A549 treated with AZD2906 at 1 μM for 4 hours (cell line): ENCODE measurements at places on chromosomes 2 and 18. TPM values are rescaled to one million over a fixed set of nuclear protein-coding genes. Genes with fewer than 3 reads are reported as not detected.

The NYAP2 gene
- 0.02 TPM in 2 of 5 replicates, not detected in the others for total RNA-seq

The SERPINB3 gene
- 0.06 to 0.14 TPM (median 0.09 TPM) in 5 replicates for total RNA-seq

The LHCGR gene
- total RNA-seq = not detected in 5 replicates

The FECH gene
- total RNA-seq = 33.0 to 39.3 TPM (median 37.9 TPM) in 5 replicates

The SULT1C4 gene
- not detected in 5 replicates for total RNA-seq

The GCG gene
- 0.05 TPM in 1 of 5 replicates, not detected in the others for total RNA-seq

The TEX44 gene
- not detected in 5 replicates for total RNA-seq

The ARHGAP25 gene
- 0.16 to 0.35 TPM (median 0.22 TPM) in 5 replicates for total RNA-seq

The LRP2 gene
- 0.01 to 0.14 TPM (median 0.07 TPM) in 3 of 5 replicates, not detected in the others for total RNA-seq

The GALR1 gene
- not detected in 5 replicates for total RNA-seq

The HOXD11 gene
- total RNA-seq = 5.2 to 6.9 TPM (median 6.5 TPM) in 5 replicates

The HOXD3 gene
- 0.06 to 0.16 TPM (median 0.09 TPM) in 5 replicates for total RNA-seq

The KHK gene
- total RNA-seq = 7.2 to 11.4 TPM (median 9.8 TPM) in 5 replicates

The MTLN gene
- 119 to 138 TPM (median 124 TPM) in 5 replicates for total RNA-seq

The LRRTM4 gene
- total RNA-seq = not detected in 5 replicates

The DYNC2LI1 gene
- total RNA-seq = 15.4 to 19.7 TPM (median 17.3 TPM) in 5 replicates

The APCDD1 gene
- total RNA-seq = 0.02 to 0.17 TPM (median 0.07 TPM) in 4 of 5 replicates, not detected in the other

The SCYGR4 gene
- not detected in 5 replicates for total RNA-seq

The ANKRD53 gene
- 0.06 to 0.16 TPM (median 0.12 TPM) in 4 of 5 replicates, not detected in the other for total RNA-seq

The SP140 gene
- total RNA-seq = 0.14 TPM in 1 of 5 replicates, not detected in the others

The RETSAT gene
- 53.9 to 56.5 TPM (median 55.0 TPM) in 5 replicates for total RNA-seq

The ARL4C gene
- total RNA-seq = 36.5 to 45.7 TPM (median 39.1 TPM) in 5 replicates

The PPIL3 gene
- 18.2 to 25.2 TPM (median 24.0 TPM) in 5 replicates for total RNA-seq

The ZNF236 gene
- total RNA-seq = 2.1 to 2.7 TPM (median 2.6 TPM) in 5 replicates

The COL5A2 gene
- 45.3 to 79.4 TPM (median 67.0 TPM) in 5 replicates for total RNA-seq

The TUBB8B gene
- not detected in 5 replicates for total RNA-seq

The SP100 gene
- total RNA-seq = 26.2 to 31.4 TPM (median 27.1 TPM) in 5 replicates

The CABYR gene
- total RNA-seq = 13.5 to 19.7 TPM (median 14.1 TPM) in 5 replicates

The RPE gene
- 54.1 to 81.2 TPM (median 60.0 TPM) in 5 replicates for total RNA-seq

The DLGAP1 gene
- total RNA-seq = 0.01 to 0.06 TPM in 2 of 5 replicates, not detected in the others

The CD302 gene
- total RNA-seq = 2.0 to 2.3 TPM (median 2.1 TPM) in 5 replicates

The TGFA gene
- 4.3 to 5.7 TPM (median 4.6 TPM) in 5 replicates for total RNA-seq

The MAPK4 gene
- 0.13 to 0.33 TPM (median 0.18 TPM) in 5 replicates for total RNA-seq

The ADAM23 gene
- 8.4 to 10.3 TPM (median 9.1 TPM) in 5 replicates for total RNA-seq

The FAM228A gene
- total RNA-seq = not detected in 5 replicates

The KCNK3 gene
- total RNA-seq = 0.49 to 0.90 TPM (median 0.77 TPM) in 5 replicates

The FOXD4L1 gene
- 0.20 to 0.57 TPM (median 0.35 TPM) in 5 replicates for total RNA-seq

The LIMS4 gene
- total RNA-seq = 0.50 to 0.89 TPM (median 0.62 TPM) in 5 replicates

The DSEL gene
- 0.34 to 0.51 TPM (median 0.40 TPM) in 5 replicates for total RNA-seq

The TMEFF2 gene
- 0.34 to 0.46 TPM (median 0.36 TPM) in 5 replicates for total RNA-seq

The POTEF gene
- total RNA-seq = not detected in 5 replicates

The TXNDC2 gene
- total RNA-seq = 0.06 to 0.41 TPM (median 0.08 TPM) in 5 replicates
